ENCODE measurements at places on chromosomes 4 and X.
A peak's percentile ranks its signal among the peaks of the same experiment; 100 is the strongest.

GRCh38 chr4:126298271-126298670 is 983.5 kb downstream of the FAT4 start:
- no peak for DNase-seq
- no peaks in the 10 kb centered on the region for H3K4me1 ChIP-seq
- H3K36me3 ChIP-seq: no peaks in the 10 kb centered on the region
- no peaks in the 10 kb centered on the region for H3K27me3 ChIP-seq
- H3K4me3 ChIP-seq: no peak overlapping the region

DNA sequence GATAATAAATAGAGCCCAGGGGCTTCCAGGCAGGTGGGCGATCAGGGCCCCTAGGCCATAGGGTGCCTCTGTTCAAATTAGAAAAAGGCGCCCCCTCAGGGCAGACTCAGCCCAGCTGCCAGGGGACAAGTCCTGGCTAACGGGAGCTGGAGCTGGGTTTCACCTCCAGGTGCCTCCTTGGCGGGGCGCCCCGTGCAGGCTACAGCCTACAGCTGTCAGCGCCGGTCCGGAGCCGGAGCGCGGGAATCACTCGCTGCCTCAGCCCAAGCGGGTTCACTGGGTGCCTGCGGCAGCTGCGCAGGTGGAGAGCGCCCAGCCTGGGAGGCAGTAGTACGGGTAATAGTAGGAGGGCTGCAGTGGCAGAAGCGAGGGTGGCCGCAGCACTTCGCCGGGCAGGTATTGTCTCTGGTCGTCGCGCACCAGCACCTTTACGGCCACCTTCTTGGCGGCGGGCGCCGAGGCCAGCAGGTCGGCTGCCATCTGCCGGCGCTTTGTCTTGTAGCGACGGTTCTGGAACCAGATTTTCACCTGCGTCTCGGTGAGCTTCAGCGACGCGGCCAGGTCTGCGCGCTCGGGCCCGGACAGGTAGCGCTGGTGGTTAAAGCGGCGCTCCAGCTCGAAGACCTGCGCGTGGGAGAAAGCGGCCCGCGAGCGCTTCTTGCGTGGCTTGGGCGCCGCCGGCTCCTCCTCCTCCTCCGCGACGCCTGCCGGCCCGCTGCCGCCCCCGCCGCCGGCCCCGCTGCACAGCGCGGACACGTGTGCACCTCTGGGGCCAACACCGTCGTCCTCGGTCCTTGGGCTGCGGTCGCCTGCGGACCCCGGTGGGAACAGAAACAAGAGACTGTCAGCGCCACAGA is 2.4 kb downstream of the NKX3-2 start:
- H3K27ac ChIP-seq: peak overlapping the region; percentile 78
- peak; percentile 56 for DNase-seq
- H3K27me3 ChIP-seq: peaks cover 98% of the 10 kb centered on the region

DNA sequence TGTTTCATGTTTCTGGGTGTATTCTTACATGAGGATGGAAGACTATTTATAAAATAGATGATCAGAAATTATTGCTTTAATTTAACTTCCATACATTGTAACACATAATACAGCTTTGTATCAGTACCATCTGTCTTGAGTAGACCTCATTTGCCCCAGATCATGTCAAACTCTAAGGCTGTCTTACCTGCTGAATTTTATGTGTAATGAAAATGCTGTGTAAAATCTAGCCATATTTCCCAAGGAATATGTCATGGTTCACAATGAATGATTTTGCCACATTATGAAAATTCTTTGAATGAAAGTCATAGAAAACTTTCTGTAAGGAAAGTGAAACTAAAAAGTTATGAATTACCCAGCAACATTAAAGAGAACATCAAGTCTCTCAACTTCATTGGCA is 7.4 kb downstream of the BDH2 start:
- no peak for DNase-seq
- peaks cover 13% of the 10 kb centered on the region for H3K36me3 ChIP-seq
- H3K27ac ChIP-seq: peak overlapping the region; percentile 81
- peak overlapping the region; percentile 43 for H3K4me3 ChIP-seq

GRCh38 chrX:136577552-136577951 is 45.5 kb downstream of the VGLL1 start:
- H3K4me1 ChIP-seq: peaks cover 22% of the 10 kb centered on the region
- DNase-seq: peak; percentile 83
- no peaks in the 10 kb centered on the region for H3K36me3 ChIP-seq
- H3K27me3 ChIP-seq: peaks cover 3% of the 10 kb centered on the region
- H3K27ac ChIP-seq: no peak overlapping the region

GRCh38 chr4:128299848-128300247 is 12.2 kb upstream of the PGRMC2 start:
- H3K27me3 ChIP-seq: no peaks in the 10 kb centered on the region
- no peaks in the 10 kb centered on the region for H3K36me3 ChIP-seq
- no peak overlapping the region for H3K4me3 ChIP-seq
- H3K4me1 ChIP-seq: no peaks in the 10 kb centered on the region

DNA sequence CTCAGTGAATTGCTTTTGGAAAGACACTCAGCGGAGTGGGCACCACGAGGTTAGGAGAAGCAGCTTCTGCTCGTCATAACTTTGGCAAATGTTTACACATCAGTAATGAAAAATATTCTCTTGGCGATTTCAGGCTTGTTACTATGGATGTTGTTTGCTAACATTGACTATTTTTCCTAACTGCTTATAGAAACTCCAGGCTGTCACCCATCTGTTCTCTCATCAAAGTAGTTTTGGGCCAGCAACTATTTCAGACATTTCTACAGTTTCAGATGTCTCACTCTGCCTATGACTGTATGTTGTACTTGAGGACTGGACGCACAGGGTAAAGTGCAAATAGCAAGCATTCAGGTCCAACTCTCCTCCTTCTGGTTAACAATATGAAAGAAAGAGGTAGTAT is 346.7 kb downstream of the TRIML1 start:
- H3K27me3 ChIP-seq: no peaks in the 10 kb centered on the region
- H3K4me3 ChIP-seq: no peak overlapping the region
- H3K4me1 ChIP-seq: no peaks in the 10 kb centered on the region

- H3K4me1 ChIP-seq: no peaks in the 10 kb centered on the region
- H3K27me3 ChIP-seq: no peaks in the 10 kb centered on the region
- H3K4me3 ChIP-seq: no peak overlapping the region
- H3K27ac ChIP-seq: no peak overlapping the region
Measured at GRCh38 chr4:144347121-144347520, 206.6 kb upstream of the GYPA start.

DNA sequence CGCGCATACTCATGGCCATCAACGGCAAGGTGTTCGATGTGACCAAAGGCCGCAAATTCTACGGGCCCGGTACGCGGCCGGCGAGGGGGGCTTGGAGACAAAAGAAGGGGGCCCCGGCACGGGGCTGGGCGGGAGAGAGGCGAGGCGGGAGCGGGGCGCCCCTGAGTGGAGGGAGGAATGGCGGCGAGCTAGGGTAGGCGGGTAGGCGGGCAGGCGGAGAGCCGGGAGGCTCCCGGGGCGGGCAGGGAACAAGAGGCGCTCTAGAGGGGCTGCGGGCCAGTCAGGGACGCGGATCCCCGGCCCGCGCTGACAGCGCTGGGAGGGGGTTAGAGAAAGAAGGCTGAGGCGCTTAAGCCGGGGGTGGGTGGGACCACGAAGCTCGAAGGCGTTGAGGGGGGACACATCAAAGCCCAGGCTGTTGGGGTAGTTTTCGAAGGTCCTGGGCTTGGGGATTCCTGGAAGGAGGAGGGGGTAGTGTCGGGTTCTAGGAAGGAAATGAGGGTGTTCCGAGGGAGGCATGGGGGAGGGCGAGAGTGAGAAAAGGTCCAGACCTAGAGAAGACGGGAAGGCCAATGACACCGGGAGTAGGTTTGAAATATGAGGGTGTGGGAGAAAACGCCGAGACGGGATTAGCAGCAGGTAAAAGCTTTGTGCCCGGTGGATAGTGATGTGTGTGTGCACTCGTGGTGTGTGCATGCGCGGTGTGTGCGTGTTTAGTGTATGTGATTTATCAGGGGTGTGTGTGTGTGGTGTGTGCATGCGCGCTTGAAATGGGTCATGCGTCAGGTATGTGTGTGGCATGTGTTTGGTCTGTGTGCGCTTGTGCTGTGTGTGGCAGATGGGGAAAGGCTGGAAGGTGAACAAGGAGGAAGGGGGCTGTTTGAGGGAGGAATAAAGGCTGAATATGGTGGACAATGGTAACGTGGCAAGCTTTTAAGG is 807 bp downstream of the PGRMC1 start:
- peaks cover 44% of the 10 kb centered on the region for H3K4me1 ChIP-seq
- peak overlapping the region; percentile 78 for H3K4me3 ChIP-seq
- peak; percentile 44 for DNase-seq

- H3K27me3 ChIP-seq: no peaks in the 10 kb centered on the region
- H3K27ac ChIP-seq: no peak overlapping the region
- H3K4me1 ChIP-seq: no peaks in the 10 kb centered on the region
- no peak overlapping the region for H3K4me3 ChIP-seq
Measured at GRCh38 chr4:186875476-186875875, 151.8 kb upstream of the FAT1 start.

DNA sequence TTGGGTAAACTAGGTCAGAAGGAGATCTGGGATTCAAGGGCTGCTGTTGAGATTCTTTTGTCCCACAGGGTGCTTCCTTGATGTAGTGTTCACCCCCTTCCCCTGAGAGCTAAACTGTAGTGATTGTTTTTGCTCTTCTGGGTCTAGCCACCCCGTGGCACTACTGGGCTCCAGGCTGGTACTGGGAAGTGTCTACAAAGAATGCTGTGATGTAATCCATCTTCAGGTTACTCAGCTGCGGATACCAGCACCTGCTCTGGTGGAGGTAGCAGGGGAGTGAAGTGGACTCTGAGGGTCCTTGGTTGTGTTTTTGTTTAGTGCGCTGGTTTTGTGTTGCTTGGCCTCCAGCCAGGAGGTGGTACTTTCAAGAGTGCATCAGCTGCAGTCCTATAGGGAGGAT is 365.5 kb downstream of the ZNF674 start:
- no peaks in the 10 kb centered on the region for H3K36me3 ChIP-seq
- H3K27me3 ChIP-seq: peaks cover 6% of the 10 kb centered on the region
- H3K4me3 ChIP-seq: no peak overlapping the region

- H3K4me3 ChIP-seq: no peak overlapping the region
- H3K27ac ChIP-seq: no peak overlapping the region
- H3K4me1 ChIP-seq: no peaks in the 10 kb centered on the region
- DNase-seq: no peak
- no peaks in the 10 kb centered on the region for H3K36me3 ChIP-seq
Measured at GRCh38 chrX:57417827-57418226, 131.3 kb downstream of the FAAH2 start.

- no peaks in the 10 kb centered on the region for H3K36me3 ChIP-seq
- no peaks in the 10 kb centered on the region for H3K27me3 ChIP-seq
- no peak overlapping the region for H3K4me3 ChIP-seq
- DNase-seq: no peak
Measured at GRCh38 chrX:39301036-39301435, 499.8 kb downstream of the MID1IP1 start.

DNA sequence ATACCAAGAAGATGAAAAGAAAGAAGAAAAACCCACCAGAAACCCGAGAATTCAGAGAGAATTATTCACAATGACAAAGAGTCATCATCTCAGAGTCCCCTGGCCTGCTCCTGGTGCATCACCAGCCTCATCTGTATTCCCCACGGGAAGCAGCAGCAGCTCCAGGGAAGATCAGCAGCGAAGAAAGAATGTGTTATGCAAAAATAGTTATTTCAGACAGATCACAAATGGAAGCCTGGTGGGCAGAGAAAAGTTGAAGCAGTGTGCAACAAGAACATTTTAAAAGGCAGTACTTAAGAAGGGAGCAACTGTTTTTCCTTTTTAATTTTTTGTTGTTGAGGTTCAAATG is 189.2 kb downstream of the PPP3CA start:
- peaks cover 23% of the 10 kb centered on the region for H3K4me1 ChIP-seq
- no peak overlapping the region for H3K4me3 ChIP-seq
- H3K27me3 ChIP-seq: no peaks in the 10 kb centered on the region
- no peak overlapping the region for H3K27ac ChIP-seq
- no peak for DNase-seq

DNA sequence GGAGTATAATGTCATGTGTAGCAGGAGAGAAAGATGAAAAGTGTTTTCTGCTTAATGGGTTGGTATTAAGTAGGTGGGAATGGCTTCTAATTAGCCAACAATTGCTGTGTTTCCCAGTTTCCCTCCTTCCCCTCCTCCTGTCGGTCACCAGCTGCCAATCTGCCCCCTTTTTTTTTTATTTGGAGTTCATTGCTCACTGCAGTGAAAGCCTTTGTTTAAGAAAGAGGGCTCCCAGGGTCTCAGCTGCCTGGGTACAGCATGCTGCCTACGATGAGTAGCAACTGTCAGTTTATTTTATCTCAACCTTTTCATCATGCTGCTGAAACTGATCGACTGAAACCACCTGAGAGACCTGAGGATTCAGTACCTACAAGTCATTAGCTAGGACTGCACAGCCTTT is 149.0 kb downstream of the POU4F2 start:
- no peak for DNase-seq
- no peaks in the 10 kb centered on the region for H3K36me3 ChIP-seq
- H3K27ac ChIP-seq: no peak overlapping the region
- no peak overlapping the region for H3K4me3 ChIP-seq
- H3K27me3 ChIP-seq: no peaks in the 10 kb centered on the region

DNA sequence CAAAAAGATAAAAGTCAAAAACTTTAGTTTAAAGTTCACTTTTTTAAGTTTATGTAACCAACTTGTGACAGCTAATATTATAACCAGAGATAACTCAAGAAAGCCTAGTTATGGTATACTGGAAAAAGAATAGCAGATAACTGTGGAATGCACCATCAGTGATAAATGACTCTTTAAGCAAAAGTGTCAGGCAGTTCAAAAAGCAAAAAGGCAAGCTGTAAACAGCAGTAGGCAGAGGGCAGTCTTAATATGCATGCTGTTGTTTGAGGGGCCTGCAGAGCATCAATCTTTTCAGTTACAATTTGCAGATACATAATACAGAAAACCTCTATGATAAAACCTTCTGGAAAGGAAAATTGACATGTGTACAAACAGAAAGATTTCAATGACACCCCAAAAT is 81.8 kb upstream of the JADE1 start:
- no peak overlapping the region for H3K27ac ChIP-seq
- no peaks in the 10 kb centered on the region for H3K27me3 ChIP-seq
- H3K4me3 ChIP-seq: no peak overlapping the region
- no peak for DNase-seq

- no peak for DNase-seq
- no peaks in the 10 kb centered on the region for H3K4me1 ChIP-seq
- no peak overlapping the region for H3K4me3 ChIP-seq
- no peaks in the 10 kb centered on the region for H3K27me3 ChIP-seq
- no peak overlapping the region for H3K27ac ChIP-seq
Measured at GRCh38 chr4:180304321-180304720, 1938.9 kb upstream of the TENM3 start.

- peaks cover 12% of the 10 kb centered on the region for H3K4me1 ChIP-seq
- DNase-seq: no peak
- no peak overlapping the region for H3K27ac ChIP-seq
- no peaks in the 10 kb centered on the region for H3K36me3 ChIP-seq
Measured at GRCh38 chr4:40909363-40909876, 159.7 kb downstream of the NSUN7 start.

DNA sequence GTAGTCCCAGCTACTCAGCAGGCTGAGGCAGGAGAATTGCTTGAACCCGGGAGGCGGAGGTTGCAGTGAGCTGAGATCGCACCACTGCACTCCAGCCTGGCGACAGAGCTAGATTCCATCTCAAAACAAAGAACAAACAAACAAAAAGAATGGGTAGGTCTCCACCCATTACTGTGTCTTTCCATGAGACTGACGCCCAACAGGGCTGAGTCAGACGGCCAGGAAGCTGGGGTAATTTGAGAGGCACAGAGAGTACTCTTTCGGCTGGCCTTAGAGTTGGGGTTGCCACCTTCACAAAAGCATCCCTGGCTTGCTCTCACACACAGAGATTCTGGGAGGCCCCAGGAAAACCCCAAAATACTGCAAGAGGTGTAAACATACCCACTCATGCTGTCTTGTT is 72.0 kb upstream of the DHRSX start:
- no peaks in the 10 kb centered on the region for H3K36me3 ChIP-seq
- no peak overlapping the region for H3K27ac ChIP-seq
- peaks cover 3% of the 10 kb centered on the region for H3K27me3 ChIP-seq
- no peaks in the 10 kb centered on the region for H3K4me1 ChIP-seq
- no peak overlapping the region for H3K4me3 ChIP-seq
